Fibroblast of pulmonary artery (primary cell): ENCODE measurements at places on chromosomes 12 and 14.

DNA sequence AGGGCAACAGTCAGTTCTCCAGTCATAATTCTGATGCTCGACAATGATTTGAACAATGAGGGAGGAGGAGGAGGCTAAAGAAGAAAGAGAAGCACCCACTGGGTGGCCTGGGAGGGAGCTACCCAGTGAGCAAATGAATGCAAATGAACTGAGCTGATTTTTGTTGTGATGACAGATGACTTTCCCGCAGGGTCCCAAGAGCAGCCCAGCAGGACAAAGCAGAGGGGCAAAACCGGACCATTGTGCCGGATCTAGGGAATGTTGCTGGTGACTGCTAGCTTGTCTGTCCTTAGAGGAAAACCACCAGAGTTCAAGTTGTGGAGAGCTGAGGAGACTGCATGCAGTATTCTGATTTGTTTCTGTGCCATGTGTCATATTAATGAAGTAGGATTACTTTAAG, 162.8 kb downstream of the MON2 start:
- DNase-seq = no peak

DNA sequence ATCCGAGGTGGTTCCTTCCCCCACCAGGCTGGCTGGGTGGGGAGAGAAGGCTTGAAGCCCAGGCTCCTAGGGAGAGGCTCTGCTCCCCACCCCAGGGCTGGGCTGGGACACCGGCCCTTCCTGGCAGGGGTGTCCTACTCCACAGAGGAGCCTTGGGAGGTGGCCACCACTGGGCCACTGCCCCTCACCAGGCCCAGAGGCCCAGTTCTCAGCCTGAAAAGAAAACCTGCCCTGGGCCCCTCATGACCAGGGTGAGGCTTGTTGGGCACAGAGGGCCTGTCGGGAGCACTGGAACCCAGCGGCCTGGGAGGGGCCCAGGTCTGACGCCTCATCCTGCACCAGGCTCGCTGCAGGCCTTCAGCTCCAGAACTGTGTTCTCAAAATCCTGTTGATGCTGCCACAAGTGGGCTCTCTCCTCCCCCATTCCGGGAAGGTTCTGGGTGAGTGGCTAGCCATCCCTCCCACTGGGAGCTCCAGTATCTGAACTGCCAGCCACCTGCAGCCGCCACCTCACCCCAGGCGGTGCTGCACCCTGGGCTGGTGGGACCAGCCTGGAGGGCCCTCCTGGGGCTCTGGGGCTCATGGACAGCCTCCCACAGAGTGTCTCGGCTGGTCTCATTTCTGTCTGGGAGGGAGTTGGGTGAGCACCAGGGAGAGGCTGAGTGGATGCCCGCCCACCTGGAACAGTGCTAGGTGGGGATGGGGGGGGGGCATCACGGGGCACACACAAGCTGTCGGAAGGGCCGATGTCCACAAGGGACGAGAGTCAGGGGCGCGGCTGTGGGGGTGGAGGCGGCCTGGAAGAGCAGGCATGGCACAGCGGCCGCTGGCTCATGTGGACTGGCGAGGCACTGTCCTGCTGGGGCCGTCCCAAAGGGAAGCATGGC, 11.8 kb downstream of the BAG5 start:
- DNase-seq = no peak

DNA sequence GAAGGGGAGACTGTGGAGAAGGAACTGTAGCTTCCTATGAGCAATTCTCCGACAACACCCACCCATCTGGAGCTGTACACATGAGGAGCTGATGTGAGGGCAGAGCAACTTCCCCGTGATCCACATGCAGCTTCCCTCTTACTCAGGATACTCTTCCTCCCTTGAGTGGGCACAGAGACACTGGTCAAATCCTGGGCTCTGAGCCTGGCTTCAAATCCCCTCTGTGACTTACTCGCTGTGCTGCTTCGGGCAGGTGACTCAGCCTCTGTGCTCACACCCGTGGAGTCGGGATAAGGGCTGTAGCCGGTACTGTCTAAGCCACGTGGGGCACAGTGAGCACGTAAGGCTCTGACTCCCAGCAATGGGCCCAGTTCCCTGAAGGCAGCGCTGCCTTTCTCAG, 31.1 kb downstream of the ZFYVE21 start:
- DNase-seq = no peak

DNA sequence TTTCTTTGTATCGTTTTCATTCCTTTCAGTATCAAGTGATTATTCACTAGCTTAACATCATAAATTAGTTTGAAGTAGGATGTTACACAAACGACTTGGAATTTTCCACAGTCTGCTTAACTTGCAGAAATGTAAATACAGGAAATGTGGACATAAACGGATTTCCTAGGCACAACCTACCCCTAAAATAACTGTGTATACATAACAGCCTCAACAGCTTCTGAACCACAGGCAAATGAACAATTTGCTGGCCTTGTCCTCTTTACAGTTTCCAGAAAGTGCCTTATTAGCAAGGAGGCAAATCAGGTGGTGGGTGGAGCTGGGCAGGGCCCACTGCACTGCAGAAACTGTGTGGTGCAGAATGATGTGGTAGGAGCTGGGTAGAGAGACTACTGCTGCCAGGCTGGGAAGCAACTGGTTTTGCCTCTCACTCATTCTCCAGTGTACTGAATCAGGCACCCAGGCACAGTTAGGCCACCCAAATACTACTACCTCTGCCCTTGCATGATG, 14.1 kb downstream of the DRAM1 start:
- peak; percentile 77 for DNase-seq

DNA sequence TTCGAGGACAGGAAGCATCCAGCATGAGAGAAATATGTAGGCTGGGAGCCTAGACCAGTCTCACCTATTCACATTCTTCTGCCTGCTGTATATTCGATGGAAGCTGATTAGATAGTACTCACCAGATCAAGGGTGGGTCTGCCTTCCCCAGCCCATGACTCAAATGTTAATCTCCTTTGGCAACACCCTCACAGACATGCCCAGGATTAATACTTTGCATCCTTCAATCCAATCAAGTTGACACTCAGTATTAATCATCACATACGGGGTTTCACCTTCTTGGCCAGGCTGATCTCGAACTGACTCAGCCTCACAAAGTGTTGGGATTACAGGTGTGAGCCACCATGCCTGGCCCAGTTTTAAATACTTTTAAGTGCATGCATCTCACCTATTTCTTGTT, 30.5 kb upstream of the SLC10A1 start:
- no peak for DNase-seq

DNA sequence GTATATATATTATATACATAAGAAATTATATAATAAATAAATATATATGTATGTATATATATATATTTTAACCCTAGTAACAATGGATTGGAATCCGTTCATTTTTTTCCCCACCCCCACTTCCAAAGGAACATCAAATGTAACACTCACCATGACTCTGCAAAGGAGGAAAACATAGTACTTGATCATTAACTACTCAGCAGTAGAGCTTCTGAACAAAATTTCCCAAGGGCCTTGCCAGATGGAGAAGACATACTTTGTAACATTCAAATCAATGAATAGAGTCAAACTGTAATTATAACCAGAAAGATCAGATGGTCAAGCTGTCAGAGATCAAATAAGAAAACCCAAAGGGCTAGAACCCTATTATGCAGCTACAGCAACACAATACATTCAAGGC, 126.0 kb upstream of the CNTN1 start:
- DNase-seq = no peak

DNA sequence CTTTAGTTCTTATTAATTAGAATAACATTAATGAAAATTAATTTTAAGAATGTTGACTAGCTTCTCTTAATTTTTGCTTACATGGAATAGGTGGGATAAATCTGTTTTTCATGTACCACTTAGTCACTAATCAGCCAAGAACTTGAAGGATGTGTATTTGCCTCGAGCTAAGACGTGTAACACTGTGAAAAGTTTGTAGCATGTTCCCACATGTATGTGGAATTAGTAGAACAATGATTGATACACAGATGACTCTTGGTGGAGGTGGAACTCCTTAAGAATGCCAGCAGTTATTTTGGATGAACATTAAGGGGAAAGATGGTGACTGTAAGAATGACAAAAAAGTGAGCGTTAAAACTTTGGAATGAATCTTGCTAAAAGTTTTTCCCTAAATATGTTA, 435.7 kb upstream of the MDGA2 start:
- no peak for DNase-seq

GRCh38 chr14:99612738-99613330, 8.8 kb upstream of the CCDC85C start:
- DNase-seq = peak; percentile 69

DNA sequence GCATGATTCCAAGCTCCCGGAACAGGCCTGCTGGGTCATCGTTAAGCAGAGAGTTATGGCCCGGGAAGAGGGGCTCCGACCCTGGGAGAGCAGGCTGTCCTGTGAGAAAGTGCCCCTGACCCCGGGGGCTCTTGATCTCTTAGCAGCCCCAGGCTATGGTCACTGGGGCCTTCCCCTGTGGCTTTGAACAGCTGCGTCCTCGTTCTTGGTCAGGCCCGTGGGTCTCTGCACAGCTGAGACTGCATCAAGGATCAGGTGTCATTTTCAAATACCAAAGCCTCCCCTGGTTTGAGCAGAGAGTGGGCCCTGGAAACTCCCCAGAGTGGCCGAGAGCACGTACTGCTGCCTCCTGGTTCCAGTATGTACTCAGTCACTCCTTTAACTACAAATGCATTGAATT, 114.8 kb downstream of the ESRRB start:
- no peak for DNase-seq

- DNase-seq = peak; percentile 4
Observed at GRCh38 chr12:92290350-92290695, 144.7 kb upstream of the BTG1 start.

- DNase-seq = no peak
Observed at GRCh38 chr14:105885561-105886320, 359.4 kb downstream of the TMEM121 start.

DNA sequence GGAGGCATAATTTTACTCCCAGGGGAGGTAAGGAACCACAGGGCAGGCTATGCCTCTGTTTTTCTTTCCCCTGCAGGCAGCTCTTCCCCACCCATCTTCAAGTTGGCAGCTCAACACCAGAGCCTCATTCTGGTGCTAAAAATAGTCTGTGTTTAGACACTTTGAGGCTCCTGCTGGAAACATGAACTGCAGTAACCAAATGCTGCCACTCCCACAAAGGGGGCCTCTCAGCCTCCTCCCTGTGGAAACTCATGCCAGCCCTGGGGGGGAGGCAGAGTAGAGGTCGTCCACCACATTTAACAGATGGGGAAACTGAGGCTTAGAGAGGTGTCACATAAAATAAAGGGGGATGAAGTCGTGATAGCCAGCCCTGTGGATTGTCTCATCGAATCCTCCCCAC, 61.4 kb downstream of the WSCD2 start:
- no peak for DNase-seq

DNA sequence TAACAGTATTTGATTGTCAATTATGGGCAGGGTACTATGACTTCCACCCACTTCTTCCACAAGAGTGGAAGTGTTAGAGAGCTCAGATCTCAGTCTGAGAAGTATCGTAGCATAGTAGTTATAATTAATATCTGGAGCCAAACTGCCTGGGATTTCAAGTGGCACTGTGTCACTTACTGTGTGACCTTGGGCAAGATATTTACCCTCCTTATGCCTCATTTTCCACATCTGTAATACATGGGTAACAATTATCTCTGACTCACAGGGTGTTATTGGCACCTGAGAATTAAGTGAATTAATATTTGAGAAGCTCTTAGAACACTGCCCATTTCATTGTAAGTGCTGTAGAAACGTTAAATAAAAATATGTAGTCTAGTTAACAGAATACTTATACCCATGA, 11.5 kb downstream of the RAB21 start:
- no peak for DNase-seq

DNA sequence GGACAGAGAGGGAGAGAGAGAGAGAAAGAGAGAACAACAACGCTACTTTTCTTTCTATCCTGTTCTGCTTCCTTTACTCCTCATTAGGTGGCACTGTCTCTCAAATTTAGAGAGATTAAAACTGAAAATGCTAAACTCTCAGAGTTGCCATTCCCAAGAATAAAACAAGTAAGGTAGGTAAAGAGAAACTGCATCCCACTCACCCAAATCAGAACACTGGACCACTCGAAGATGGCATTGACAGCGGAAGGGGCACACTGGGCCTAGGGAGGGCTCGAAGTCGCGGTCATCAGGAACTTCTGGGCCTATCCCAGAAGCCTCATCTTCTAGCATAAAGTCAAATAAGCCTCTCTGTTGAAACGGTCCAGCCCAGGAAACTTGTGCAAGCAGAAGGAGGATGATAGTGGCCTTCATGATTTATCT, 4.5 kb downstream of the DCN start:
- DNase-seq = peak; percentile 70

GRCh38 chr14:61475316-61475715, 153.9 kb downstream of the PRKCH start:
- DNase-seq = peak; percentile 91

GRCh38 chr12:71447691-71448132, 8.1 kb downstream of the LGR5 start:
- no peak for DNase-seq

DNA sequence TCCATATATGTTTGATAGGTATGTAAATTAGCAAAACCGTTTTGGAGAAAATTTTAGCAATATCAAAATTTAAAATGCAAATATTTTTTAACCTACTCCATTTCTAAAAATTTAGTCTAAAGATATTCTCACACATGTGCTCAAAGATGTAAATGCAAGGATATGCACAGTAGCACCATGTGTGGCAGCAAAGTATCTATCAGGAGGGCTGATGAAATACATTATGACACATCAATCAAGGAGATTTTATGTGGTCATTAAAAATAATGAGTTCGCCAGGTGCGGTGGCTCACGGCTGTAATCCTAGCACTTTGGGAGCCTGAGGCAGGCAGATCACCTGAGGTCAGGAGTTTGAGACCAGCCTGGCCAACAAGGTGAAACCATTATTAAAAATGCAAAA, 8.0 kb upstream of the C1R start:
- no peak for DNase-seq

DNA sequence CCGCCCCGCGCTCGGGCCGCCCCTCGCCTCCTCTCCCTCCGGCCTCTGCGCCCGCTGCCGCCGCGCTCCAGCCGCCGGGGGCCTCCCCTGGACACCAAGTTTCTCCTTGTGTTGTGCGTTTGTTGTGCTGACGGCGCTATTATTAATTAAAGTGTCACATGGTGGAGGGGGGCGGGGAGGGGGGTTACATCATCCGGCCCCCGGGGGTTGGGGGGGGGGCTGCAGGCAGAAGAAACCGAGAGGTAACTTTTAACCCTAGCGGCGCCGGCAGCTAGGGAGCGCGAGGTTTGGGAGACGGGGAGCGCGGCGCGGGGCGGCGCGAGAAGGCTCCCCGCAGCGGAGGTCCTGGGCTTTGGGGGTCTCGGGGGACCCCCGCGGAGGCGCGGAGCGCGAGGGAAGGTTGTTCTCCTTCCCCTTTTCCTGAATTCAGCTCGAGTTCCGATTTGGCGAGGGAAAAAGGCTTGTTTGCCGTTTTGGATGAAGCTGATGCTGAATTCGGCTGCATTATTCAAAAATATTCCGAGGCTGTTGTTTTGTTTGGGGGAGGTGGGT, at the start of gene HRK:
HRK (minus strand) TSS at position 117 of the 552 bp plus-strand sequence. CDS start 134 bp downstream, outside the sequence.
- no peak for DNase-seq

- DNase-seq = no peak
Observed at GRCh38 chr12:123041042-123041531, 60.6 kb downstream of the ARL6IP4 start.

DNA sequence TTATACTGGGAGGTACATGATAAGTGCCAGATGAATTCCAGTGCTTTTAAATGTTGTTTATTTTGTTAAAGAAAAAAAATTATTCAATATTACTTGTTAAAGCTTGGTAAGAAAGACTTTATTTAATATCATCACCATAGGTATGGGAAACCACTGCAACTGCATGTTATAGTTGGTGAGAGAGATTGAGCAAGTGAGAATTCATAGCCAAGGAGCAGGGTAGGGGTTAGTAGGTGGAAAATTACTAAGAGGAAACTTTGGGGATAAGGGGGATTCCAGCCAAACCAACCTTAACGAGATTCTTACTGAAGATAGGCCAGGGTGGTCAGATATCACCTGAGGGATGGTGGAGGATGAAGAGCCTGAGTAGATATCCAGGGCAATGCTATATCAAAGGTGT, 38.4 kb downstream of the SLC16A7 start:
- DNase-seq = no peak
